Cardiac septum (tissue), 1 donor: ENCODE measurements at places on chromosomes 16 and 17. TPM values are rescaled to one million over a fixed set of nuclear protein-coding genes. Genes with fewer than 3 reads are reported as not detected.

Gene GH1
- not detected for total RNA-seq

Gene STAT5A
- 12.1 TPM for total RNA-seq

Gene KRT27
- total RNA-seq, result not detected

Gene CHP2
- not detected for total RNA-seq

Gene DNAH3
- 0.40 TPM for total RNA-seq

Gene GRIN2C
- 0.70 TPM for total RNA-seq

Gene ITGAX
- total RNA-seq, result 5.9 TPM

Gene RNF135
- 4.8 TPM for total RNA-seq

Gene KCNJ18
- not detected for total RNA-seq

Gene BCAR1
- total RNA-seq, result 80.3 TPM

Gene C17orf78
- total RNA-seq, result not detected

Gene CACNB1
- 11.8 TPM for total RNA-seq

Gene PEX12
- total RNA-seq, result 9.2 TPM
